ENCODE measurements at places on chromosomes 7 and 10.

DNA sequence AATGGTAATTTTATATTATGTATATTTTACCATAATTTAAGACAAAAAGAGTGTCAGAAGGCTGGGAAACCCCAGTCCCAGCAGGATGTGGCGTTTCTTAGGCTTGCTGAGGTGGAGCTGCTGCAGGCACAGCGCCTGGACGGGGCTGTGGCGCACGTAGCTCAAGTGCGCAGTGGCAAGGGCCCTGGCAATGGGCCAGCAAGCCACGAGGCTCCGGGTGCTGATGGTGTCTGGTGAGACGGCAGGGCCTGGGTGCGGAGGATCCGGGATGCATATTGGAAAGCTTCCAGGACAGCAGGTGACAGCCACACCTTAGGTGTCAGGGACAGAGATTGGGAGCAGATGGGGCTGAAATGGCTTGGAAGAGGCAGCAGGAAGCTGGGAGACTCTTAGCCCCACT lies 37.2 kb downstream of the CLEC2L start:
- no peak for DNase-seq

GRCh38 chr7:158957921-158958491 lies 101.6 kb downstream of the DYNC2I1 start:
- DNase-seq, result no peak

GRCh38 chr7:38199154-38199553 lies 21.1 kb downstream of the STARD3NL start:
- no peak for DNase-seq

- DNase-seq, result no peak
Observed at GRCh38 chr7:138662076-138662990, 38.8 kb downstream of the SVOPL start.

DNA sequence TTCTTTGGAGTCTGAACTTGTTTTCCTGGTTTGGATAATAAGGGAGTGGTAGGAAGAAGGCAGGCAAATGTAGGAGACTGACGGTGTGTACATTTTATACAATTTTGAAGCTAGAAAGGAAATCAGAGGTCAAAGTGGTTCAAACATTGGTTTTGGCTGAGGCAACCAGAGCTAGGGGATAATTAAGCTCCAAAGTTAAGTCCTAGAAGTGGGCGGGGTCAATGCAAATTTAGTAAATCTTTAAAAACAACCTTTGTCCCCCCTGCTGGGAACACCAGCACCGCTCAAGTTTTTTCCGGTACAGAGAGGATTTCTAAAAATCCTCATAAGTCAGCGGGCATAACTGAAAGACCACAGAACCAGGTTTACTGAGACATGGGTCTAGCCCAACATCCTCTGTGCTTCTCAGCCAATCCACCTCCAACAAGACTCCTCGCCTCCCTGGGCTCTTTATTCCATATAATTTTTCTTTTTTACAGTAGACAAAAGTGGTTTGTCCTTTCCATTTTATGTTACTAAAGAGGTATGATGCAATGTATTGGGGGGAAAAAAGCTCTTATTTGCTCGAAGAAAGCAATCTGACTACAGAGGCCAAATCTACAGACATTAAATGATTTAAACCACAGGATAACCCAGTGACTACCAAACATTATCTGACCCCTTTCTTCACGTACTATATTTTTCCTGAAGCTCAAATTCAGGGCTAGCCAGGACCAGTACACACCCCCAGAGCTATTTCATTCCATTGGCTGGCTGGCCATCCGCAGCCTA lies 1.6 kb downstream of the GLUD1 start:
- DNase-seq, result no peak
